ENCODE measurements at places on chromosomes 1 and 21.

- no peak for DNase-seq
Measured at GRCh38 chr1:180489976-180490375, 12.4 kb downstream of the ACBD6 start.

DNA sequence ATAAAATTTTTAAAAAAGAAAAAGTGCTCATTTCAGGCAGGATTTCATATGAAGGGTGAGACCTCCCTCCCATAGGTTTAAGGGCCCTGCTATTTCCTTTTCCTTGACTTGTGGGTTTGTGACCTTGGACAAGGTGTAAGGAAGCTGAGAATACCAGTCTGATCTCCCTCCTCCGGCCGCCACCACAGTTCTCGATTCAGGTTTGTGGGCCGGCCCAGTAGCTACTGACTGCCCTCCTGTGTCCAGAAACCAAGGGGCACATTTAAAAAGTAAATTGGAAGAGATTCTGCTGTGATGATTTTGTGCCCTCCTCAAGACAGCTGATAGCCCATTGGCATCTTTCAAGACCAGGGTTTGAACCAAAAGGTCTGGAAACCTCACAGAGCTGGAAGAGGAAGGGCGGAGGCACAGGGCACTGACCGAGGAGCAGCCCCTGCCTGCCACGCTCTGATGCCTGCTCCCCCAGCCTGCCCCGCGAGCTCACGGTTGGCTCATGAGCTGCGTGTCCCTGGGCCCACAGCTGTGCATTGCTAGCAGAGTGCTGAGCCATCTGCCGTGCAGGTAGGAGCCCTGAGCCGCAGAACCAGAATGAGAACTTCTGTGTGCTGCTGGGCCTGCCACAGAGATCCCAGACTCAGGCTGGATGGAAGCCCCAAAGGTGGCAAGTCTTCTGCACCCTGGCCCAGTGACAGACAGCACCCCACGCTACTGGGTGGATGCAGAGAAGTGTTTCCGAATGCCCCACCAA lies 348.7 kb downstream of the NPHP4 start:
- no peak for DNase-seq

DNA sequence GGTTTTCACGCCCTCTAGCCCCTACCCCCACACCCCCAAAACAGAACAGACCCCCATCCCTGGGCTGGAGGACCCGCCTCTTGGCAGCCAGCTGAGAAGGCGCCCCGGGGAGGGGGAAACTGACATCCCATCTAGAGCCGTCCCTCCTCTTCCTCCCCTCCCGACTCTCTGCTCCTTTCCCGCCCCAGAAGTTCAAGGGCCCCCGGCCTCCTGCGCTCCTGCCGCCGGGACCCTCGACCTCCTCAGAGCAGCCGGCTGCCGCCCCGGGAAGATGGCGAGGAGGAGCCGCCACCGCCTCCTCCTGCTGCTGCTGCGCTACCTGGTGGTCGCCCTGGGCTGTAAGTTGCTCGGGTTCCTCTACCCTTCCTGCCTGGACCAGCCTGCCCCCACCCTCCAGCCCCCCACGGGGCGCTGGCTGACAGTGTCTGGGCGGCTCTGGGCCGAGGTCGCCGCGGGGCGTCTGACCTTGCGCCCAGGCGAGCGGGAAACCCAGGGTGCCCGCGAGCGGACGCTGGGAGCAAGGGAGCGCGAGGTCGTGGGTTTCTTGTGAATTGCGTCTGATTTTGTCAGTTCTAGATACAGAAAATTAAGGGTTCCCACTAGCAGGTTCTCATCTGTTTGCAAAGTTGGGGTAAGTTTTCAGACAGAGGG lies 618 bp downstream of the JAM2 start:
- DNase-seq, result no peak

DNA sequence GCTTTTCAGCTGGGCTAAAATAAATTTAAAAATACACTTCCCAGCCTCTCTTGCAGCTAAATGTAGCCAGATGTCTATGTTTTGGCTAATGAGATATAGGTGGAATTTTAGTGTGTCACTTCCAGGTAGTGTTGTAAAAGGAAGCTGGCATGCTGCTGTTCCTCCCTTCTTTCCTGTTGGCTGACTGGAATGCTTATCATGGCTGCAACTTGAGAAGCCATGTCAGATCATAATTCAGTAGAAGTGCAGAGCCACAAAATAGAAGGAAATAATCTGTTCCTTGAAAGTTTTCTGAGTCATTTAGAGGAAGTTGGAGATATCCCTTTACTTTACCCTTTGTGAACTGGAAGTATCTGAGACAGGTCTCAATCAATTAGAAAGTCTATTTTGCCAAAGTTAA lies 10.9 kb upstream of the RBM15 start:
- DNase-seq, result no peak

GRCh38 chr1:192831706-192832355 lies 23.0 kb downstream of the RGS2 start:
- peak; percentile 27 for DNase-seq

DNA sequence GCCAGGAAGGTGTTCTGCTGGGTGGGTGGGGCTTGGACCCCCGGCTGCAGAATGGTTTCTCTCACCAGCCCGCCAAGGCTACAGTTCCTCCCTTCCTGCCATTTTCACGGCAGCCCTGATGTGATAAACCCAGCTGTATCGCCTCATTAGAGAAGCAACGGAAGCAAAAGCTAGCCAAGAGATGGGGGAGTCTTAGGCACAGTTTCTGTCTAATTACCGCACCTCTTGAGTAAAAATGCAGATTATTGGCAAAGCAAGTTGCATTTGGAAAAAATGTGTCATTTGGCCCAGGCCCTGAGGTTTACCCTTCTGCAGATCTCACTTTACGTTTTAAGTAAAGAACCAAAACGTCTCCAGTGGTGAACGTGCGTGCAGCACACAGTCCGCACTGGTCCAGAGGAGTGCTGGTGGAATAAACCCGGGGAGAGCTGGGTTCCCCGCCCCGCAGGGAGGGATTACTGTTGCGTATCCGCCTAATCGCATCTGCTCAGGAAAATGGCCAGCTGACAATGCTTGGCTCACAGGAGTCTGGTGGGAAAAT lies 109.9 kb downstream of the GALNT2 start:
- peak; percentile 63 for DNase-seq

DNA sequence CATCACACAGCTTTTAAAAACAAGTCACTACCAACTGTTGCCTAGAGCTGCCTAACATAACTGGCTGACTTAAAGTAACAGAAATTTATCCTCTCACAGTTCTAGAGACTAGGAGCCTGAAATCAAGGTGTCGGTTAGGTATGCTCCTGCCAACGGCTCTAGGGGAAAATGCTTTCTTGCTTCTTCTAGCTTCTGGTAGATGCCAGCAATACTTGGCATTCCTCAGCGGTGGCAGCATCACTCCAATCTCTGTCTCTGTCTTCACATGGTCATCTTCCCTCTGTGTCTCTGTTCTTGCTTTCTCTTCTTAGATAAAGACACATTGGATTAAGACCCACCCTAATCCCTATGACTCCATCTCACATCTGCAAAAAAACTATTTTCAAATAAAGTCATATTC lies 51.5 kb downstream of the DMRTA2 start:
- DNase-seq, result no peak

GRCh38 chr1:192632641-192633532 lies 3.1 kb upstream of the RGS13 start:
- no peak for DNase-seq

DNA sequence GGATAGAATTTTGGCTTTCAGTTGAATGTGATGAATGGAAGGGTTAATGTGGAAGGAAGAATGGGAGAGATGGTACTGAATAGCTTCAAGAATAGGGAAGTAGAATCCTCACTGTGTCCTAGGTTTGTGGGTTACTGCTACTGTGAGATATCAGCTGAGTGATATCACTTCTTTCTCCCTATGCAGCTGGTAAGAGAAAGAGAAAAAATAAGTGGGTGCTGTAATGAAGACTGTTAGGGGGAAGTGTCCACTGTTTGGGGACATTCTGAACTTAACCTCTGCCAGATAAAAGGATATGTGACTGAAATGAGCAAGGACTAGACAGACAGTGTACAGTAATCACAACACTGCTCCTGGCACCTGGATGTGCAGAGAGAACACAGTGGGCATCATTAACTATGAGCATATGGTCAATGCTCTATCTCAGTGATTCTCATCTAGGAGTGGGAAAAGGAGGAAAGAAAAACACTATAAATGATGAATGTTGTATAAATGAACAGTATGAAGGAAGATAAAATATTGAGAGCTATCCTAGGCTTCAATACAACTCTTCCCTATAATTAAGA lies 25.6 kb upstream of the MOB3C start:
- no peak for DNase-seq

- no peak for DNase-seq
Measured at GRCh38 chr1:205537386-205538018, 33.0 kb downstream of the CDK18 start.

DNA sequence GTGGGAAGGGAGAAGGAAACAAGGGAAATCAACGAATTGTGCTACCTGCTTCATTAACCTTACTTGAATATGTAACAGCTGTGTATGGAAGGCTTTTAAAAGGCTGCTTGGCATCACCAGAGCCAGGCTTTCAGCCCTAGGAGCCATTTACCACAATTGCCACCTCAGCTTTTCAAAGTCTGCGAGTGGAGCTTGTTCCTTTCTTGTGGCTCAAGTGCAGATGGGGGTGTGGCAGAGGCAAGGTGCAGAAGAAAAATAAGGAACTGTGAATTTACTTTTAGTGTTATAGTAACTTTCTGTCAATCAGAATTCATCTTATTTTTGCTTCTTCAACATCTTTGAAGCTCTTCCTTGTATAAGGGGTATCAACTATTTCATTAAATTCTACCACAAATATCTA lies 17.6 kb downstream of the CLCA2 start:
- DNase-seq, result no peak

DNA sequence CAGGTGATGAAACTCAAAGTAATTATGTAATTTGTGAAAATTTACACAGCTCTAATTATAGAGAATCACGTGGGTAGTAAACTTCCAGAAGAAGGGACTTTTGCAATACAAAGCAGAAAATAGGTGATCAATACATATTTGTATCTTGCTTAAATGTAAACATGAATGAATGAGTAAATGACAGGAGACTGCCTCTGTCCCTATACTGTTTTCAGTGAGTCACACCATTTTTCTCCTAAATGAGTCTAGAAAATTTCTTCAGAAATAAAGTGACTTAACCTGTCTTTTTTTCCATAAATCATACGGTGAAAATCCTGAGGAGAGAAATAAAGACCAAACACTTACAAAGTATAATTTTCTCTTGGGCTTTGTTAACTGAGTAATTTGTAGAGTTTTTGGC lies 11.9 kb downstream of the RAP1A start:
- DNase-seq, result no peak

DNA sequence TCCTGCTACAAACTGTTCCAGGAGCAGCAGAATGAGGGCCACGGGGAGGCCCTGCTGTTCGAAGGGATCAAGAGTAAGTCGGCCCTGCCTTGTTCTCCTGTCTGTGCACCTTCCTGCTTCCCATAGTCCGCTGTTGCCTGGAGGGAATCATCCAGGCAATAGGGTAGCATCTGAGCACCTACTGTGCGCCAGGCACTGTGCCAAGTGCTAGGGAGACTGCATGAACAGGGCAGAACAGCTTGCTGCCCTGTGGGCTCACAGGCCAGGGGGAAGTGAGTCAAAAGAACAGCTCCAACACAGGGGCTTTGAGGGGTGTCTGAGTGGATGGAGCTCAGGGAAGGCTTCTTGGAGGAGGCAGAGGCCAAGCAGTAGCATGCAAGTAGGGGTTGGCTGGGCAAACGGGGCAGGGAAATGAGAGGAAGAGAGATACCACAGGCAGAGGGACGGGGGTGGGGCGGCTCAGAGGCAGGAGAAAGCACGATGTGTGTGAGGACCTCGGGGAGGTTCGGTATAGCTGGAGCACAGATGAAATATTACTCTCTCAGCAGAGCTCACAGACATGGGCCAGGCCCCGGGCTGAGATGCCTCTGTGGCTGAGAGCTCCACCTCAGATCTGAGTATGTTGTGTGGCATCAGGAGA lies 15.5 kb upstream of the PADI6 start:
- no peak for DNase-seq

DNA sequence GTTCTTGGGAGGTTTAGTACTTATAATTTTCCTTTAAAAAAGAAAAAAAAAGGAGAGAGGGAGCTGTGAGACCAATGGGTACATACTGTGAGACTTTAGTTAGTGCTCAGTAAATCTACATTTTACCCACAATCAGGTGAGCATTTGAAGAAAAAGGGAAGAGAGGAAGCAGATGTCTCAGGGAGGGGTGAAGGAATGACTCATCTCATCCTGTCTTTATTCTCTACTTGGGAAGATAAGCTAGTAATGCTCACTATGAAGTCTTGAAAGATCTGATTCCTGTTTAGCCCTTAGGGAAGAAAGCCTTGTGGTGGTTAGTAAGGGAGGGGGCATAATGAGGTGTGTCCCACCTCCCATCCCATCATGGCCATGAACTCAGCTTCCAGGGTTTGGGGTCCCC lies 112.6 kb downstream of the PLD5 start:
- no peak for DNase-seq

GRCh38 chr1:245822996-245823395 lies 668.2 kb downstream of the KIF26B start:
- DNase-seq, result peak; percentile 88
